ENCODE measurements at places on chromosomes 12 and 14.
A peak's percentile ranks its signal among the peaks of the same experiment; 100 is the strongest.

DNA sequence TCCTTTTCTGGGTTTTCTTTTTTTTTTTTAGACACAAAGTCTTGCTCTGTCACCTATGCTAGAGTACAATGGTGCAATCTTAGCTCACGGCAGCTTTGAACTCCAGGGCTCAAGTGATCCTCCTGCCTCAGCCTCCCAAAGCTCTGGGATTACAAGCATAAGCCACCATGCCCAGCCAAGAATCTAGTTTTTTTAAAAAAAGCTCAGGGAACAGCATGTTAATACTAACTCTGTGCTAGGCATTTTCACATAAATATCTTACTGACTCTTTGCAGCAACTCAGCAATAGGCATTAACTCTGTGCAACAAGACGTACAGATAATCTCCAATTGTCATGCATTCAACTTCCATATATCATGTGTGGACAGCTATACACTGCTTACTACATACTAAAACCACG, 97.4 kb downstream of the LLPH start:
- H3K27me3 ChIP-seq: no peaks in the 10 kb centered on the region
- H3K36me3 ChIP-seq: no peaks in the 10 kb centered on the region
- H3K4me3 ChIP-seq: no peak overlapping the region
- peaks cover 6% of the 10 kb centered on the region for H3K4me1 ChIP-seq
- DNase-seq: no peak

DNA sequence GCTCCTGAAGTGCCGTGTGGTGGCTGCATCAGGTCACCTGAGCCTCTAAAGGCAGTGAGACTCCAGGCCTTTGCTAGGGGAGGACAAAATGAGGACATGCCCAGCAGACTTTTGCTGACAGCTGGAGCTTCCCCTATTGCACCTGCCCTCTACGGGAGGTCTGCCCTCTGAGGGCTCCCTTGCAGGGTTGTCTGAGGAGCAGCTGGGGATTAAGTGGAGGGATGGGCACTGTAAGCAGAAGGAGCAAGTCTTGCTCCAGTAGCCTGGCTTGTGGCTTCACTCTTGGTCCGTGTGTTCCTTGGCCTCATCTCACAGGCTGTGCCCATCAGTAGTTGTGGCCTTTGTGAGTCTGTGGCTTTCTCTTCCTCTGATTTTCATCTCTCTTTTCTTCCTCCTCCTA, 66.9 kb upstream of the NRXN3 start:
- H3K27ac ChIP-seq: no peak overlapping the region
- no peak overlapping the region for H3K4me3 ChIP-seq

DNA sequence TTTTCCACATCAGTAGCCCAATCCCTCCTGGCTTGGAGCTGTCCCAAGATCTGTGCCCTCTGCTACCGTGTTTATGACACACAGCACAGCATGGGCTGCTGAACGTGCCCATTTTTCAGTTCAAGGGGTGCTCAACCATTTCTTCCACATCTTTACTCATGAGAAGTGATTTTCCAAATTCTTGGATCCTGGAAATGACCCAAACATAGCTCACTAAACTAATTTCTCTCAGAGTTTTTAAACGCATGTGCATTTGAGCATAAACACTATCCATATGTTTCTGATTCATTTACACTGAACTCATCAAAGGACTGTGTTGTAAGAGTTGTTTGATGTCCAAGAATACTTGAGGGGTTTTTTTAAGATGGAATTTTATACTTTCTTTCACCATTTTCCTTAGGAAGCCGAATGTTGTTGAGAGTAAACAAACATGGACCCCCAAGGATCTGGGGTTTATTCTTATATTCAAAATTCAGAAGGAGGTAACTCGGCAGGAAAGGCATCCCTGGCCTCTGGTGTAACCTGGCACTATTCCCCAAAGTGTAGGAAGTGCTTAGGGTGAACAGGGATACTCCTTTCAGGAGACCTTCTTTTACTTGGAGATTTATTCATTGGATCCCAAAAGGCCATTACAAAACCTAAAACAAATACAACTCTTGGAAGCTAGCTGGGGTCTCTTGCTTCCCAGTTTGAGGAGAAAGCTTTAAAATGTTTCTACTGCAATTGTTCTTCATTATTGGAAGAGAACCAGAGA, 215.0 kb downstream of the BMP4 start:
- DNase-seq: no peak
- no peaks in the 10 kb centered on the region for H3K27me3 ChIP-seq
- no peaks in the 10 kb centered on the region for H3K36me3 ChIP-seq
- H3K4me1 ChIP-seq: no peaks in the 10 kb centered on the region
- no peak overlapping the region for H3K27ac ChIP-seq
- H3K4me3 ChIP-seq: no peak overlapping the region

- peaks cover 6% of the 10 kb centered on the region for H3K36me3 ChIP-seq
- no peak overlapping the region for H3K27ac ChIP-seq
- H3K27me3 ChIP-seq: no peaks in the 10 kb centered on the region
- H3K4me1 ChIP-seq: peaks cover 23% of the 10 kb centered on the region
Observed at GRCh38 chr12:9066755-9067423, 48.8 kb downstream of the A2M start.

- no peak overlapping the region for H3K27ac ChIP-seq
- H3K36me3 ChIP-seq: no peaks in the 10 kb centered on the region
- DNase-seq: no peak
- H3K27me3 ChIP-seq: no peaks in the 10 kb centered on the region
- H3K4me1 ChIP-seq: peaks cover 14% of the 10 kb centered on the region
- H3K4me3 ChIP-seq: no peak overlapping the region
Observed at GRCh38 chr12:15928346-15928745, 17.2 kb downstream of the DERA start.

GRCh38 chr14:50301914-50302313, 10.1 kb downstream of the L2HGDH start:
- H3K4me3 ChIP-seq: no peak overlapping the region
- no peaks in the 10 kb centered on the region for H3K4me1 ChIP-seq
- no peaks in the 10 kb centered on the region for H3K27me3 ChIP-seq
- no peak for DNase-seq

GRCh38 chr14:71529848-71530247, 402.4 kb upstream of the RGS6 start:
- no peak overlapping the region for H3K27ac ChIP-seq
- H3K27me3 ChIP-seq: no peaks in the 10 kb centered on the region
- H3K4me3 ChIP-seq: no peak overlapping the region
- peaks cover 10% of the 10 kb centered on the region for H3K4me1 ChIP-seq

DNA sequence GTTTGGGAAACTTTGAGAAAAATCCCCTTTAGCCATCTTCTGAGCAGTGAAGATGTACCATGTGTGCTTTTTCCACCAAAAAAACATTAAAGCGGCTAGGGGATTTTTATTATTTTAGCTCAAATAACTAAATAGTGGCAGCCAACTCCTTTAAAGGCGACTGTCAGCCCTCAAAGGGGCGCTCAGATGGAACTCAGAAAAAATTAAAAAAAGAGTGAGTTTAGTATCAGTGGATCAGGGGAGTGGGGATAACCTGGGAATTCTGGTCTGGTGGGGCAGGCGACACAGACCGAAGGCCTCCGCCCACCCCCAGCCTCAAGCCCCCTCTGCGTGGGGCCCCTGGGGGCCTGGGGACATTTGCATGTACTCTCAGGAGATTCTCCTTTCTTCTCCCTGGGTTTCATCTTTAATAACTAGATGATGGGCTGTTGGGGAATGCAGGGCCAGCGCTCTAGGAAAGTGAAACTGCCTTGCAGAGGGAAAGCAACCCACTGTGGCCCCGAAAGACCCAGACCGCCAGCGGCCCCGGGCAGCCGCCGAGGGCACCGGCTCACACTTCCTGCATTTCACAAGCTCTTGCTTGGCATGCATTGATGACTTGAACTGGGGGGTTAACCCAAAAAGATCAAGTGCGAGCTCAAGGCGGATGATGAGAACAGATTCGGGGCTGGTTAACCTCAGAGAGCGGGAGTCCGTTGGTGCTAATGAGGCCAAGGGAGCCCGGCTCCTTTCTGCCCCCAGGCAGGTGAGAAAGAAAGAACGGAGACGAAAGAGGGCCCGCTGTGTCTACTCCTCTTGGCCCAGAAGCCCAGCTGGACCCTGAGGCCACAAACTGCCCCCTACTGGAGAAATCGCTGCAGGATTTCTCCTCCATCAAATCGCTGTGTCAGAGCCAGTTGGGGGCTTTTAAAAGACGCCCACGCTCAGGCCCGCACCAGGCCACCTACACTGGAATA, 7.3 kb upstream of the BATF start:
- no peaks in the 10 kb centered on the region for H3K27me3 ChIP-seq
- H3K36me3 ChIP-seq: no peaks in the 10 kb centered on the region
- DNase-seq: no peak
- H3K4me1 ChIP-seq: peaks cover 13% of the 10 kb centered on the region
- H3K4me3 ChIP-seq: peak overlapping the region; percentile 9

GRCh38 chr14:103594265-103594664, 31.5 kb downstream of the COA8 start:
- no peak for DNase-seq
- no peak overlapping the region for H3K4me3 ChIP-seq
- H3K27ac ChIP-seq: no peak overlapping the region
- H3K36me3 ChIP-seq: no peaks in the 10 kb centered on the region
- no peaks in the 10 kb centered on the region for H3K27me3 ChIP-seq

DNA sequence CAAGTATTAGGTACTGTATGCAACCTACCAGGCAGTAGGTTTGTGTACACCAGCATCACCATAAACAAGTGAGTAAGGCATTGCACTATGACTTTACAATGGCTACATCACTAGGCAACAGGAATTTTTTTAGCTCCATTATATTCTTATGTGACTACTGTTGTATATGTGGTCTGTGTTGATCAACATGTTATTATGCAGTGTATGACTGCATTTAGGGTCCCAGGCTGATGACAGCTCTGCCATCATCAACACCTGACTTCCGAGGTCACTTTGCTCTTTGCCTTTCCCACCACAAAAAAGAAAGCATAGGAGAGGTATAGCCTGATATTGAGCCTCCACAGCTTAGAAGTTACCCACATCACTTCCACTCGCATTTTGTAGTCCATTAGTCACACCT, 217.5 kb upstream of the PELI2 start:
- H3K4me3 ChIP-seq: no peak overlapping the region
- H3K27me3 ChIP-seq: no peaks in the 10 kb centered on the region
- no peak for DNase-seq

GRCh38 chr12:68888243-68888642, 44.7 kb downstream of the CPM start:
- no peak for DNase-seq
- no peak overlapping the region for H3K4me3 ChIP-seq
- no peaks in the 10 kb centered on the region for H3K4me1 ChIP-seq
- no peaks in the 10 kb centered on the region for H3K36me3 ChIP-seq
- H3K27ac ChIP-seq: no peak overlapping the region

GRCh38 chr12:77488041-77488620, 342.6 kb upstream of the NAV3 start:
- H3K4me1 ChIP-seq: no peaks in the 10 kb centered on the region
- no peak overlapping the region for H3K4me3 ChIP-seq
- no peak overlapping the region for H3K27ac ChIP-seq
- no peaks in the 10 kb centered on the region for H3K27me3 ChIP-seq
- H3K36me3 ChIP-seq: no peaks in the 10 kb centered on the region

DNA sequence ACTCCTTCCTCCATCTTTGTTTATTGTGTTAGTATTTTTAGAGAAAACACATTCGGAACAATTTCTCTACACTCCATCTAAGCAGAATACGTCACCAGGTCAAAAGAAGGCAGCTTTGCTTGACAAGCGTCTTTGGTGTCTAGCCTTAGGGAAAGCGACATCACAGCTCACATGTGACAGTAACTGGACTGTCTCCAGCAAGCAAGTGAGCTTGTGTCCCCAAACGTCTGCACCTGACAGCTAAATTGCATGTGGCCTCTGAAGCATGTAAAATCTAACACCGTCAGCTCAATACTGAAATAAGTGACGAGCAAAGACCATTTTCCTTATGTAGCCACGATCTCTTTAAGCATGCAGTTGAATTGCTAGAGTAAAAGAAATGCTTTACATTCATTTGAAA, 509.8 kb downstream of the GLT1D1 start:
- no peaks in the 10 kb centered on the region for H3K27me3 ChIP-seq
- H3K4me1 ChIP-seq: no peaks in the 10 kb centered on the region
- DNase-seq: no peak
- H3K4me3 ChIP-seq: no peak overlapping the region
- no peaks in the 10 kb centered on the region for H3K36me3 ChIP-seq

- peak overlapping the region; percentile 14 for H3K4me3 ChIP-seq
- peaks cover 12% of the 10 kb centered on the region for H3K4me1 ChIP-seq
- no peaks in the 10 kb centered on the region for H3K27me3 ChIP-seq
Observed at GRCh38 chr14:93880021-93880820, 46.9 kb upstream of the FAM181A start.

DNA sequence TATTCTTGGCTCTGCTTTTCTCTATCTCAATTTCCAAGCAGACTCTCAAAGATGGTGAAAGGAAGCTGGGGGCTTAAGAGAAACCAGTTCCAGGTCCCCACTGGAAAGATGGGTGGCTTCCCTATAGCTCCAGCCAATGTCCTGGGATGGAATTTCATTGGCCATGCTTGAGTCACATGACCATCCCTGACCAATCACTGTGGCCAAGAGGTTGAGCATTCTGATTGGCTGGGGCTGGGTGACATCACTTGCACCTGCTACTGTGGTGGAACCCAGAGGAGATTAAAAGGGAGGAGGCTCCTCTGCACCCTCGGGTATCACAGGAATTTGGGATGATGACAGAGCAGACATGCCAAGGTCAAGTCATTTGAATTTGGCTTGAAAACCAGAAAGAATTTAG, 436.5 kb downstream of the TMEM132D start:
- H3K4me1 ChIP-seq: no peaks in the 10 kb centered on the region
- H3K36me3 ChIP-seq: no peaks in the 10 kb centered on the region
- DNase-seq: no peak
- no peaks in the 10 kb centered on the region for H3K27me3 ChIP-seq
- H3K27ac ChIP-seq: no peak overlapping the region

DNA sequence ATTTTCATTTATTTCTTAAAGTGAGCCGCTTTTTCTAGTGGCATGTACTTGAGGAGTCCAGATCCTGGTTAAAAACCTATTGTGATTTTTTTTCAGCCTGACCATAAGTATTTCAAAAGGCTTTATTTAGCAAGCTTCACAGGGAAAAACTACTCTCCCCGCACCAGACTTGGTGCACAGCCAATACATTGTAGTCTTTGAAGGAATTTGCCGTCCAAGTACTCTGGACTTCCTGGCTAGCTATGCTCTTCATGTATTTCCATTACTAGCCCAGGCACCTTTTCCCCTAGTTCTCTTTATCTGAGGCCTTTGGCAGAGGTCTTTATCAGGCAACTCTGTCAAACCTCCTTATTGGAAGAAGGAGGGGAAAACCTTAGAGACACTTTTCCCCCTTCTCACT, 234.7 kb downstream of the CCDC91 start:
- no peaks in the 10 kb centered on the region for H3K27me3 ChIP-seq
- H3K27ac ChIP-seq: no peak overlapping the region
- no peak for DNase-seq

- H3K27ac ChIP-seq: peak within 1 kb of the TSS; percentile 89
- no peak for DNase-seq
- H3K4me3 ChIP-seq: peak within 1 kb of the TSS; percentile 70
- H3K27me3 ChIP-seq: no peaks in the 10 kb centered on the region
Observed at GRCh38 chr12:122021822-122022392, at the start of gene BCL7A. Gene BCL7A (plus strand): TSS chr12:122021884. CDS start chr12:122022092, 208 bp downstream.

GRCh38 chr14:105733081-105734065, 207.0 kb downstream of the TMEM121 start:
- H3K4me3 ChIP-seq: no peak overlapping the region
- H3K27ac ChIP-seq: no peak overlapping the region
- no peak for DNase-seq
- no peaks in the 10 kb centered on the region for H3K36me3 ChIP-seq
- H3K4me1 ChIP-seq: no peaks in the 10 kb centered on the region
